H54 (cell line): ENCODE measurements at places on chromosomes 1 and 21.

- DNase-seq, result no peak
These were observed 7.3 kb upstream of the ADAM15 start for GRCh38 chr1:155043793-155044192.

- DNase-seq, result no peak
These were observed 225.3 kb downstream of the SPATA17 start for GRCh38 chr1:217856342-217857034.

- DNase-seq, result no peak
These were observed 79.4 kb upstream of the ACTL8 start for GRCh38 chr1:17675744-17676143.

DNA sequence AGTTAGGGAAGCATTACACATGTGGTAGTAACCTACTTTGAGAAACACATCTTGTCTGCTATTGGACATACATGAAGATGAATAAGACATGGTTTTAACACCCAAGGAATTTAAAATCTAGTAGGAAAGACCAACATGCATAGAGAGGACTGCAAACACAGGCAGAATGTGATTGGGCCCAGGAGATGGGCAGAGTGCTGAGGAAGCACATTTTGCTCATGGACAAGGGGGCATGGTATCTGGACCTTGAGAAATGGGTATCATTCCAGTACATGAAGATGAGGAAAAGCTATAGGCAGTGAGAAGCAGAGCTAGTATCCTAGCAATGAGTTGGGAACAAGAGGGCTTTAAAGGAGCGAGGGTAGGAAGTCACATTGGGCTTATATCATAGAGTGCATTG is 142.7 kb downstream of the SPATA46 start:
- DNase-seq, result no peak

- DNase-seq, result peak; percentile 68
These were observed 8.7 kb upstream of the E2F2 start for GRCh38 chr1:23539698-23540266.

GRCh38 chr1:202811296-202812175 is 782 bp downstream of the PCAT6 start:
- DNase-seq, result no peak

DNA sequence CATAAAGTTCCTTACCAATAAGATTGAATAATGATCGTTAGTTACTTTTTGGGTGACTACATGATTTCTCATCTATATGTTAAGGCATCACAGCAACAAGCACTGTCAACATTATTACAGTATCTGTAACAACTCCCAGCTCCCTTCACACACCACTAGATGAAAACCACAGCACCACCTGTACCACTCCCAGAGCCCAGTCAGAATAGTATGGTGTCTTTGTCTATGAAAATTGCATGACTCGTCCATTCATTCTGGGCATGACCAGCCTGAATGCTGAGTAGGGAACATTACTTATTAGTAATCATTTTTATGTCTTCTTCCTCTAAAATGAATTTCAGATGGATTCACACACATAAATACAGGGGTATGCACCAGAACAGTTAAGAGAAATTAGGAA is 7.0 kb downstream of the OLFML2B start:
- DNase-seq, result peak; percentile 44
